ENCODE measurements at places on chromosomes 16 and 17. TPM values are rescaled to one million over a fixed set of nuclear protein-coding genes. Genes with fewer than 3 reads are reported as not detected.

Gene NRN1L
- not detected for total RNA-seq

Gene NPIPB9
- 9.3 TPM for total RNA-seq

Gene CDT1
- total RNA-seq = 4.0 TPM

Gene NOTUM
- total RNA-seq = 1.3 TPM

Gene C16orf96
- 0.11 TPM for total RNA-seq

Gene ADAP2
- 15.1 TPM for total RNA-seq

Gene KRT31
- total RNA-seq = 0.16 TPM

Gene CFAP97D1
- not detected for total RNA-seq

Gene TP53TG3C
- total RNA-seq = not detected

Gene CWC25
- 11.8 TPM for total RNA-seq

DNA sequence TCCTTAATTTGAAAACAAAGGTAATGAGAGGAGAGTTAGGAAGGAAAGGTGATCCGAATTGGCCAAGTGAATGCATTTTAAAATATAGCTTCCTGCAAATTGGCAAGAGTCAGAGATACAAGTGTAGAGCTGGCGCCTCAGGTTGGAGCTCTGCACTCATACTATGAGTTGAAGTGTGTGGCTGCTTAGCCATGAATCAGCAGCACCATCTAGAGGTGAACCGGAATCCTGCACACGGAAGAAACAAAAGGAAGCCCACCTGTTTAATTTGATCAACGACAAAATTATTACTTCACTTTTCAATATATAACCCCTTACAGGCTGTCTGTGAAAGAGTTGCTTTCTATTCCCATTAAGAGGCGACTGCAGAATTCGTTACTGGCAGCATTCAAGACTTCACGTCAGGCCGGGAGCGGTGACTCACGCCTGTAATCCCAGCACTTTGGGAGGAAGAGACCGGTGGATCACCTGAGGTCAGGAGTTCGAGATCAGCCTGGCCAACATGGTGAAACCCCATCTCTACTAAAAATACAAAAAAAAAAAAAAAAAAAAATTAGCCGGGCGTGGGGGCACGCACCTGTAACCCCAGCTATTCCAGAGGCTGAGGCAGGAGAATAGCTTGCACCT lies 1253.7 kb upstream of the CDH8 start:
- DNase-seq = no peak

- DNase-seq = no peak
Measured at GRCh38 chr17:13572581-13572980, 29.1 kb downstream of the HS3ST3A1 start.

- no peak for DNase-seq
Measured at GRCh38 chr17:27366437-27366836, 72.5 kb downstream of the WSB1 start.

- DNase-seq = no peak
Measured at GRCh38 chr17:70230850-70231640, 61.7 kb downstream of the KCNJ2 start.

DNA sequence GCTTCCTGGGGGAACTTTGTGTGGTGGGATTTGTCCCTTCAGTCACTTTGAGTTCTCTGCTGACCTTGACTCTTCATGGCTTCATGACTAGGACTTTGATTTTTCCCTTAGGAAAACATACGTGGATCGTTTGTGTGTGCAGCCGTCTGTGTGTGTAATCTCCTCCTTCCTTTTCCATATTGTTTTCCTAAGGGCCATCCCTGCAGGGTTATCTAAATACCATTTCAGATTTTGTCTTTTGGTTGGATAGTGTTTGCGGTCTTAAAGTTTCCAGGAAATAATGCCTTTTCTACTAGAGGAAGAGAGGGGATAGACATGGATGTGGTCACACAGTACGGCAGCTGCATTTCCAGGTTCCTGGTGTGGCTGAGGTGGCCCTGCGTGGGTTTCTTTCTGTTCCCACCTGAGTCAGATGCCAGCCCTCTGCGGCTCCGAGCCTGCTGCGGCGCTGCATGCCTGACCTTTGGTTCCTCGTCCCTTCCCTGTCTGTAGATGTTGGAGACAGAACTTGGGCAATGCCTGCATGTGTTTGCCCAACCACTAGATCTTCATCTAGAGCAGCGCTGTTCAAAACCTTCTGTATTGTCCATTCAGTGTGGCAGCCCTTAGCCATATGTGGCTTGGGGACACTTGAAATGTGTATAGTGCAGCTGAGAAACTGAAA lies 72.0 kb upstream of the LGALS9 start:
- DNase-seq = no peak

DNA sequence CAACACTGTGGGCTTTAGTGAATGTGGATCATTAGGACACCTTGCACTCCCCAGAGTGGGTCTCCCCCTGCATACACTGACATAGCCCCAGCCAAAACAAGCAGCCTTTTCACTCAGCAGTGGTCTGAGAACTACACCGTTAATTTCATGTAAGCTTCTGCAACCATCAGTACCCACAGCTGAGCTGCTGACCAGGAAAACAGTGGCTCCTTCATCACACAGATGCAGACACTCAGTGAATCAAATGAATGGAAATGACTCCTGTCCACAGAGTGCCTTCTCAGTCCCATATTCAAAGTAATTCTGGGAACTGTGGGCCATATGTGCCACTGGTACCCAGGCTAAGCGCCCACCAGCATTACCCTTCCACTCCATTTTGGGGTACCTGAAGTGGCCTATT lies 39.3 kb upstream of the NOL11 start:
- DNase-seq = no peak

DNA sequence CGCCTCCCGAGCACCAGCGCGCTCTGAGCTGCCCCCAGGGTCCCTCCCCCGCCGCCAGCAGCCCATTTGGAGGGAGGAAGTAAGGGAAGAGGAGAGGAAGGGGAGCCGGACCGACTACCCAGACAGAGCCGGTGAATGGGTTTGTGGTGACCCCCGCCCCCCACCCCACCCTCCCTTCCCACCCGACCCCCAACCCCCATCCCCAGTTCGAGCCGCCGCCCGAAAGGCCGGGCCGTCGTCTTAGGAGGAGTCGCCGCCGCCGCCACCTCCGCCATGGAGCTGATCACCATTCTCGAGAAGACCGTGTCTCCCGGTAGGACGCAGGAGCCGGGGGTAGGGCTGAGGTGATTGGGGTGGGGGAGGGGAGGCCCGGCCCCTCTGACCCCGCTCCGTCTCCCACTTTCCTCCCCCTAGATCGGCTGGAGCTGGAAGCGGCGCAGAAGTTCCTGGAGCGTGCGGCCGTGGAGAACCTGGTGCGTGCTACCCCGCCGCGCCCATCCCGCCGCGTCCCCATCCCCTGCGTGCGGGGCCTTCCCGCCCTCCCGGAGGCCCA lies 329 bp downstream of the KPNB1 start:
- DNase-seq = peak; percentile 7

- no peak for DNase-seq
Measured at GRCh38 chr16:78553268-78554039, 454.0 kb downstream of the WWOX start.

- no peak for DNase-seq
Measured at GRCh38 chr16:72425571-72426341, 253.8 kb upstream of the PMFBP1 start.

- DNase-seq = no peak
Measured at GRCh38 chr16:12742741-12743140, 60.9 kb downstream of the CPPED1 start.

DNA sequence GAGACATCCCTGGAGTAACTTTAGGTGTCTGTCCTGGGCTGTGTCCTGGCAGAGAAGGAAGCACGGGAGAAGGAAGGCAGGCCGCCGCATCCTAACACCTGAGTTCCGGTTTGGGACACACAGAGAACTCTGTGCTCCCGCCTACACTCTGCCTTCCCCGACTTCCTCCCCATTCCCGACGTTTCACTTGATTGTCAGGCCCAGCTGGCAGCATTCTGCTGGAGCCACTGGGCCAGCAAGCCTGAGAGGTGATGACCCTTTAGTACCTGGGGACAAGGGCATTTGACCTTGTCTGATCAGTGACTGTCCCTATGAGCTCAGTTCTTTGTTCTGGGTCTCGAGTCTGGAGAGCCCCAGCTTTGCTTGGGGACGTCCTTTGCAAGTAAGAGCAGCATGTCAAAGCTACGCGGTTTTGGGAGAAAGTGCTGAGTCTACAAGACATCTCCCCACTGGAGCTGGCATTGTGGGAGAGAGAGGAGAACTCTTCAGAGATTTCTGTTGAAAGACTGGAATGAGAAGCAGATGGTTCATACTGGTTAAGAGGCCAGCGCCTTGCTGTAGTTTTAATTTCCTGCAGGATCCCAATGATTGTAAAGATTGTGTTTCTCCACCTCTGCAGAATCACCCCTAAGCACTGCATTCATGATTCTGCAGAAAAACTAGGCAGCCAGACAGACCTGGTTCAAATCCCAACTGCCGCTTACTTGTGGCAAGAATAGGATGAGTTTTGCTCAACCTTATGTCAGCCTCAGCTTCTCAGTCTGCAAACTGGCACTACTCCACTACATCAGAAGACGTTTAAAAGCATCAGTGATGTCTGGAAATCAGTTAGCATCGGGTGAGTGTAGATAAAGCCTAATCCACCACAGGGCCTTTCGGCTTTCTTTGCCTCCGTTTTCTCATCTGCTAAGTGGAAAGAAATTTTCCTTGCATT lies 20.6 kb downstream of the ABAT start:
- no peak for DNase-seq

DNA sequence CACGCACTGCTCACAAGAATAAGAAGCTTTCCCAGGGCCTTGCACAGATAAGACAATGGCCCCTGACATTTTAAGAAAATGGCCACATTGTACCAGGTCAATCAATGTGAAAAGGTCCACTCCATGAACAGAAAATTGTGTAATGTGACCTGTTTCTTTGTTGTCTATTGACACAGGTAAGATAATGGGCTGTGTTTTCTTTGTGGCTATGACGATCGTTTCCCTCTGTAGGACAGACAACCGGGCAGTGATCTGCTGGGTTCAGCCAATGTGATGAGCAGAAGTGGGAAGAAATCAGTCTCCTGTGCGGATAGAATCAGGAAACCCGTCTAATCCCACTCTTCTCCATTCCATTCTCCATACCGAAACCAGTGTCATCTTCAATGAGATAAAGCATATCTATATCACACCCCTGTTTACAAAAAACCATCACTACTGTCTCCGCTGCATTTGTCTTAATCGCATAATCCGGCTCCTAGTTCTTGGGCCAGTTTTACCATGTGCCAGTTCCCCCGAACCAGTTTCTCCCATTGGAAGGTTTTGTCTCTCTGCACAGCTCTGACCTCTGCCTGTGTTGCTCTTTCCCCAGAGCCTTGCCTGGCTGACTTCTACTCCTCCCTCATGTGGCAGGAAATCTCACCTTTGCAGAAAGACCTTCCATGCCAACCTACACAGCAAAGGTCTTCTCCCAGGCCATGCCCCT lies 66.9 kb upstream of the ATF7IP2 start:
- DNase-seq = no peak

DNA sequence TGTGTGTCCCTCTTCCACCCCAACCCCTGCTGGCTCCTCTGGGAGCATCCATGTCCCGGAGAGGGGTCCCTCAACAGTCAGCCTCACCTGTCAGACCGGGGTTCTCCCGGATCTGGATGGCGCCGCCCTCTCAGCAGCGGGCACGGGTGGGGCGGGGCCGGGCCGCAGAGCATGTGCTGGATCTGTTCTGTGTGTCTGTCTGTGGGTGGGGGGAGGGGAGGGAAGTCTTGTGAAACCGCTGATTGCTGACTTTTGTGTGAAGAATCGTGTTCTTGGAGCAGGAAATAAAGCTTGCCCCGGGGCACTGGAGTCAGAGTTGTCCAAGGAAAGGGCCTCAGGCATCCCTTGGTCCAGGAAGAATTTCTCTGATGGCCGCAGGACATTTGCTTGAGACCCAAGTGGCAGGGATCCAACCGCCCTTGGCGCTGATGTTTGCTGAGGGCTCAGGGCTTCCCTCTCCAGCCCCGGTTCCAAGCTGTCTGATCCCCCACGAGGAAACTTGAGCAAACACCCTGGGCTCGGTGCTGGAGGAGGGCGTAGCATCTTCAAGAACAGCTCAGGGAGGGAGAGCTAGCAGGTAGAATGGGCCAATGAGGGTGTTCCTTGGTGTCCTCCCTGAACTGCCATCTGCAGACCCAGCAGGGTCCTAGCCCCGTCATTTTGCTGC lies 4.5 kb downstream of the NXPH3 start:
- DNase-seq = no peak

DNA sequence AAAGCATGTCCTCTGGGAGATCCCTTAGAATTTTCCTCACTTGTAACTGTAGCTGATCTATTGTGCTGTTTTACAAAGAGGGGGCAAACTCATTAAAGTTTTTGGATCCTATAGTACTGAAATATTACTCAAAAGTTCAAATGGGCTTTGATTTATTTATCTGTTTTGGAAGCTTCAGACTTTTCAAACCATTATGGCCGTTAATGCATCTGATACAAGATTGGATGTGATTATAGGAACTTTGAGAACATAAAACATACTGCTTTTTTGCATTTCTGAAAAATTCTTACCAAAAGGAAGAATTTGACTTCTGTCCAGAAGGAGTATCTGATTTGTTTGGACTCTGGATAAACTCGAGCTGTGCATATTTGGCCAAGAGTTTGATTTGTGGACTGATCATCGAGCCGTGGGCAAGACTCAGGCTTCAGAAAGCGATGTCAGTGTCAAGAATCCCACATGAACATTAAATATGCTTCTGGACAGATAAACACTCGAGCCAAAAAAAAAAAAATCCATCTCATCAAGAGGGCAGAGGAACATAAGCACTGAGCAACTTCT lies 8.2 kb upstream of the MARCHF10 start:
- no peak for DNase-seq

- no peak for DNase-seq
Measured at GRCh38 chr16:84294117-84294516, 561 bp upstream of the WFDC1 start.

DNA sequence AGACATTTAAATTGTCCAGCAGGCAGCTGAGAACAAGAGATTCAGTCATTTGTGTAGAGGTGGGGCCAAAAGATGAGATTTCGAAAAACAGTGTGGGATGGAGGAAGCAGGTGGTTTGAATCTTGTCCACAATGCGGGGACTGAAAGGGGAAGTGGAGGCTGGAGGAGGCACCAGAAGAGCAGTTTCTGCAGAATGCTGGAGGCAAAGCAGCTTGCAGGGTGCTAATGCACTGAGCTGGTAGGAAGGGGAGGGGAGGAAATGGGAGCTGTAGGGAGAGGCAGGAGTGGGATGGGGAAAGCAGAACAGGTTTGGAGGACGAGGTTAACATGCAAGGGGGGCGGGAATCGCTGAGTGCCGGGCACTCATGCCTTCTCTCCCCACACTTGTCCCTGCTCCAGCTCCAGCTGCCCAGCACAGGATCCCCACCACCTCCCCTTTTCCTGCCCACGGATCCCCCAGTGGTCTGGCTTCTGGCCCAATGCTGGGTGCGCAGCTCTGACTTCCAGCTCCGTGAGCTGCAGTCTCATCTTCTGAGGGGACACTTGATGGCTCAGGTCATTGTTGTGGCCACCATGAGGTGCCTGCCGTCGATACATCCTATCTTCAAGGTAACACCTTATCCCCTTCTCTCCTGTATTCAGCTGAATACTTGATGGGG lies 9.4 kb downstream of the C17orf100 start:
- no peak for DNase-seq

GRCh38 chr16:8611886-8612600 lies 9.5 kb upstream of the METTL22 start:
- no peak for DNase-seq

- no peak for DNase-seq
Measured at GRCh38 chr16:24170407-24170806, 85.7 kb upstream of the CACNG3 start.

All from urinary bladder (tissue), 4 donors.